Activated naive CD4-positive, alpha-beta T cell treated with anti-CD3 and anti-CD28 coated beads, Interleukin-2, amount 10 ng/mL, durations not matched to agents 7 days and 5 days (primary cell): ENCODE measurements at places on chromosomes 4 and X.

DNA sequence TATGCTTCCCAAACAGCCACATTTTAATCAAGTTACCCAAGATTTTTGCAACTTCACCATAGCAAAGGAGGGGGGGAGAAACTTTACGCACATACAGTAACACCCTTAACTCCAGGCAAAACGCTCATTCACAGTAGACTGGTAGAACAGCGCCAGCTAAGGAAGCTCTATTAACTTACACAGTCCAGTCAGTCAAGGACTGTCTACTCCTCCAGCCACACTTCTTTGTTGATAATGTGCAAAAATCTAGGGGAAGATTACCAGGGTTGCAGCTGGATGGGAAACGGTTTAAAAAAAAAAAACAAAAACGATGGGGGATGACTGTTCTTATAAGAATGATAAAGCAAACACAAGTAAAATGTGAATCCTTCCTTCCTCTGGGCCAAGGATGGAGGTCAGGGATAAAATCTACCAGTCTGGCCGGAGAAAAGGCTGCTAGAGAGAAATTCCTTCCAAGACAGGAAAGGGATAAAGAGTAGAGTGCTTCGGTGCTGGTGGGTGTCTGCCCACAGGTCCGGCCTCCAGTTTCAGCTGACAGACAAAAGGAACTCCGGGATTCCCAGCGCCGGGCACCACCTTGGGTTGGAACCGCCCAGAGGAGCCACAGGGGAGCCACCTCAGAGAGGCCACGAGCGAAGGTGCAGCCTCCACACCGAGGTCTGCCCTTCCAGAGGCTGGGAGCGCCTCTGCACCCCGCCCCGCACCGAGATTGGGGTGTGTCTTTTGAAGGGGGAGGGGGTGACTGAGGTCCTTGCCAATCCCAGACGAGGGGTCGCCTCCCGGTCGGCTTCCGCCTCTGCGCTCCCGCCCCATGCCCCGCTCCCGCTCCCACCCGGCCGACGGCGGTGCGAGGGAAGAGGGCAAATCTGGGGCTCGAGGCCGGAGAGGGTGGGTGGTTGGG lies 811 bp downstream of the ANKRD50 start:
- H3K27ac ChIP-seq, result no peak overlapping the region
- H3K27me3 ChIP-seq, result peaks cover 12% of the 10 kb centered on the region
- H3K4me3 ChIP-seq, result no peak overlapping the region
- peaks cover 9% of the 10 kb centered on the region for H3K4me1 ChIP-seq

DNA sequence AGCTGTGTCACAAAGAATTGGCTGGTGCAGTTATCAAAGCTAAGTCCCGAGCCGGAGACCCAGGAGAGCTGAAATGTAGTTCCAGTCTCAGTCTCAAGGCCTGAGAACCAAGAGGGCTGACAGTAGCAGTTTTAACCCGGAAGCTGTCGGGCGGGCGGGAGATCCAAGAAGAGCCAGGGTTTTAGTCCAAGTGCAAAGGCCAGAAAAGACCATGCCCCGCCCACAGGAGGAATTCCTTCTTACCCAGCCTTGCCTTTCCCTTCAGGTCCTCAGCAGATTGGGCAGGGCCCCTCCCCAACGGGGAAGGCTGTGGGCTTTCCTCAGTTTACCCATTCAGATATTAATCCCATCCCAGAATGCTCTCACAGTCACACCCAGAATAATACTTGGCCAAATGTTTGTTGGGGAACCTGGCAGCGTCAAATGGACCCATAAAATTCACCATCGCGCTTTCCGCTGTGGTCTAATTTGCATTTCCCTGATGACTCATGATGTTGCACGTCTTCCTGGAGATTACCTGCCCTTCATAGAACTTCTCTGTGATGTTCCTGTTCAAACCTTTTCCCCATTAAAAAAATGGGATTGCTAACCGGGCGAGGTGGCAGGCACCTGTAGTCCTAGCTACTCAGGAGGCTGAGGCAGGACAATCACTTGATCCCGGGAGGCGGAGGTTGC lies 16.2 kb downstream of the MAEA start:
- no peak overlapping the region for H3K4me3 ChIP-seq
- H3K27me3 ChIP-seq, result no peaks in the 10 kb centered on the region
- H3K27ac ChIP-seq, result peak overlapping the region; percentile 83
- H3K4me1 ChIP-seq, result peaks cover 57% of the 10 kb centered on the region
- DNase-seq, result peak; percentile 41

GRCh38 chrX:153379508-153379907 lies 21.6 kb downstream of the PNMA6E start:
- H3K36me3 ChIP-seq, result no peaks in the 10 kb centered on the region
- no peaks in the 10 kb centered on the region for H3K27me3 ChIP-seq
- DNase-seq, result no peak
- no peak overlapping the region for H3K27ac ChIP-seq
- no peaks in the 10 kb centered on the region for H3K4me1 ChIP-seq
- H3K4me3 ChIP-seq, result no peak overlapping the region

- no peaks in the 10 kb centered on the region for H3K4me1 ChIP-seq
- H3K36me3 ChIP-seq, result no peaks in the 10 kb centered on the region
- DNase-seq, result no peak
- H3K4me3 ChIP-seq, result no peak overlapping the region
- no peaks in the 10 kb centered on the region for H3K27me3 ChIP-seq
- H3K27ac ChIP-seq, result no peak overlapping the region
These were observed 500.2 kb downstream of the IDS start for GRCh38 chrX:149004936-149005335.

- no peak for DNase-seq
- H3K36me3 ChIP-seq, result no peaks in the 10 kb centered on the region
- no peaks in the 10 kb centered on the region for H3K4me1 ChIP-seq
- no peak overlapping the region for H3K27ac ChIP-seq
- H3K4me3 ChIP-seq, result no peak overlapping the region
These were observed 2384.1 kb downstream of the PCDH7 start for GRCh38 chr4:33104273-33104672.

DNA sequence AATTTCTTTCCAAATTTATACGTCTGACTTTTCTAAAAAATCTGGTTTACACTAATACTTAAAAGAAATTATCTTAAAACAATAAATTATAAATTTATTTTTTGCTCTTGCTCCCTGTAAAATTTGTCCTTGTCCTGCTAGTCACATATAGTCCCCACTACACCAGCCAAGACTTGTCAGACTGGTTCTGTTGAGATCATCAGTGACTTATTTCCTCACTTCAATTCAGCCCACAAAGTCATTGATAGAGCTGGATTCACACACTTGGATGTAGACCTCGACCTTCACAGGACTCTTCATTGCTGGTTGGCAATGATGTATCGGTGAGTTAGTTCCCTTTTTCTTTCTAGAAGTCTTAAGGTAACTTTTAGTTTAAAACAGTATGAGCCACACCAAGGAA lies at the start of gene TMPRSS11E:
TSS of gene TMPRSS11E (plus strand) at position 263 of the 400 bp plus-strand sequence. CDS start at position 313, 50 bp downstream.
- H3K27me3 ChIP-seq, result no peaks in the 10 kb centered on the region
- H3K4me1 ChIP-seq, result peaks cover 31% of the 10 kb centered on the region

DNA sequence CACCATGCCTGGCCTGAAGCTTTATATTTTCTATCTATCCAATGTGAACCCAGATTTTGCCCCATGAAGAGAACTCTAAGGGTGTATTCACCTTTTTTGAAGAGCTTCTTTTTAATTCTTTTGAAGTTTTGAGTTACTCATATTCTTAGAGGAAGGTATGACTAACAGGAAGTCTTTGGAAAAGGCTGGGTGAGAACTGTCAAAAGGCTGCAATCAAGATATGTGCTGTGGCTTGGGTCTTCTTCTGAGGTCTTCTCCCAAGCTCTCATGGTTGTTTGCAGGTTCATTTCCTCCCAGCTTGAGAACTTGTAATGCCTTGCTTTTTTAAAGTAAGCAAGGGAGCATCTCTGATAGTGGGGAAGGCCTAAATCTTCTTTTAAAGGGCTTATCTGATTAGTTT lies 3.1 kb upstream of the C4orf17 start:
- DNase-seq, result peak; percentile 52
- H3K27ac ChIP-seq, result peak overlapping the region; percentile 89
- H3K27me3 ChIP-seq, result no peaks in the 10 kb centered on the region
- no peak overlapping the region for H3K4me3 ChIP-seq
- H3K36me3 ChIP-seq, result no peaks in the 10 kb centered on the region
- H3K4me1 ChIP-seq, result peaks cover 37% of the 10 kb centered on the region

DNA sequence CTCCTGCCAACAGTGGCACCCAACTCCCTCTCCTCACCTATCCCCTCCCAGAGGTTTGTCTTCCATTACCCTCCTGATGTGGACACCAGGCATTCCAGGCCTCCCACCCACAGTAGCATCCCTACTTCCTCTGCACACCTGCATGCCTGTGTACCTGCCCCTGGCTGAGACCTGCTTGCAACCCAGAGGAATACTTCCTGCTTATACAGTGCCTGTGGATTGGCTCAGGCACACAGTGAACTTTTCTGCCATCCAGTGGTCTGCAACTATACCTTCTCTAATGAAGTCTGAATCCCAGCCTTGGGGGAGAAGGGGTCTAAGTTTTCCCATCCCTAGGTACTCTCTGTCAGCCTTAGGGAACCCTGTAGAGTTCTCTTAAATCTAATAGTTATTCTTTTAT lies 169.9 kb downstream of the IQCM start:
- no peak overlapping the region for H3K27ac ChIP-seq
- no peaks in the 10 kb centered on the region for H3K27me3 ChIP-seq
- no peaks in the 10 kb centered on the region for H3K4me1 ChIP-seq
- H3K4me3 ChIP-seq, result no peak overlapping the region

- no peak overlapping the region for H3K4me3 ChIP-seq
- H3K36me3 ChIP-seq, result no peaks in the 10 kb centered on the region
These were observed 26.4 kb upstream of the MED14 start for GRCh38 chrX:40761762-40762161.

DNA sequence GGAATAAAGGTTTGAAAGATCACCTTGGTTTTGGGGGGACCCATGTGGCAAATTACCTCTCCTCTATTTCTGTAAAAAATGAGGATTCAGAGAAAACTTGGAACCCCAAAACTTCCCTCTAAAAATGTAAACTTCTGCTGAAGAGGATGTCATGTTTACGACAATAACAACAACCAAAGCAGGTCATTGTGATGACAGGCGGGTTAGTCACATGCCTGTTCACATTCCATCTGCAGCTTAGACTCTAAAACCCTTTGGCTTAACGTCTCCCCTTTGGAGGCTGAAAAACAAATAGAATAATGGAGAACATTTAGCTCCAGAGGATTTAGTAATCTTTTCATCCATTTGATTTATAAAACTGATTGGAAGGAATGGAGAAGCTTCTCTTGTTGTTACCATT lies 75.0 kb upstream of the FAM9C start:
- H3K4me3 ChIP-seq, result no peak overlapping the region
- DNase-seq, result no peak
- no peak overlapping the region for H3K27ac ChIP-seq
- H3K27me3 ChIP-seq, result no peaks in the 10 kb centered on the region
- peaks cover 19% of the 10 kb centered on the region for H3K36me3 ChIP-seq

- DNase-seq, result no peak
- no peak overlapping the region for H3K4me3 ChIP-seq
- no peaks in the 10 kb centered on the region for H3K36me3 ChIP-seq
- H3K4me1 ChIP-seq, result no peaks in the 10 kb centered on the region
These were observed 221.3 kb downstream of the STIM2 start for GRCh38 chr4:27081675-27082586.

DNA sequence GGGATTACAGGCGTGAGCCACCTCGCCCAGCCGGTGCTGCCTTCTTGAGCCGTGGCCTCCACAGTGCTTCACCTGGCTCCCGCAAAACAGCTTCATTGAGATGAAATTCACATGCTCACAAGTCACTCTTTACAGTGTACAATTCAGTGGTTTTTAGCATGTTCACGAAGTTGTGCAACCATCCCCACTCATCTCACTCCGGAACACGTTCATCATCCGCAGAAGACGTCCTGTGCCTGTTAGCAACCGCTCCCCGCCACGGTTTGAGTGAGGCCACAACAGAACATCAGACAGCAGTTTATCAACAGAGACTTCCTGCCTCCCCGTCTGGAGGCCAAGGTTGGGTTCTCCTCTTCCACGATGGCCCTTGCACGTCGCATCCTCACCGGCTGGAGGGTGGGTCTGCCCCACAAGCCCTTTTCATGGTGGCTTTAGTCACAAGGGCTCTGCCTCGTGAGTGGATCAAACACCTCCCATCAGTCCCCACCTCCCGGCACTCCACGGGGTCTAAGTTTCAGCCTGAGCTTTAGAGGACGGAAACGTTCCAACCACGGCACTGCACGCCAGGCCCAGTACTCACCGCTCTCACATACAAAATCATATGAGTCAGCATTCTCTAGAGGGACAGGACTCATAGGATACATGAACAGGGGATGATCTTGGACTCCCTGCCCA lies 29.6 kb upstream of the SPON2 start:
- H3K4me1 ChIP-seq, result peaks cover 54% of the 10 kb centered on the region
- peak; percentile 89 for DNase-seq
- peak overlapping the region; percentile 100 for H3K27ac ChIP-seq
- H3K27me3 ChIP-seq, result peaks cover 1% of the 10 kb centered on the region
- H3K4me3 ChIP-seq, result peak overlapping the region; percentile 84
- peaks cover 15% of the 10 kb centered on the region for H3K36me3 ChIP-seq

GRCh38 chr4:76296286-76296820 lies 10.2 kb upstream of the STBD1 start:
- H3K4me3 ChIP-seq, result no peak overlapping the region
- peaks cover 16% of the 10 kb centered on the region for H3K27me3 ChIP-seq
- H3K27ac ChIP-seq, result no peak overlapping the region
- H3K4me1 ChIP-seq, result peaks cover 17% of the 10 kb centered on the region

GRCh38 chrX:50075630-50076339 lies 125.0 kb downstream of the AKAP4 start:
- H3K4me3 ChIP-seq, result no peak overlapping the region
- no peaks in the 10 kb centered on the region for H3K36me3 ChIP-seq
- H3K27ac ChIP-seq, result no peak overlapping the region
- DNase-seq, result no peak
- no peaks in the 10 kb centered on the region for H3K27me3 ChIP-seq

DNA sequence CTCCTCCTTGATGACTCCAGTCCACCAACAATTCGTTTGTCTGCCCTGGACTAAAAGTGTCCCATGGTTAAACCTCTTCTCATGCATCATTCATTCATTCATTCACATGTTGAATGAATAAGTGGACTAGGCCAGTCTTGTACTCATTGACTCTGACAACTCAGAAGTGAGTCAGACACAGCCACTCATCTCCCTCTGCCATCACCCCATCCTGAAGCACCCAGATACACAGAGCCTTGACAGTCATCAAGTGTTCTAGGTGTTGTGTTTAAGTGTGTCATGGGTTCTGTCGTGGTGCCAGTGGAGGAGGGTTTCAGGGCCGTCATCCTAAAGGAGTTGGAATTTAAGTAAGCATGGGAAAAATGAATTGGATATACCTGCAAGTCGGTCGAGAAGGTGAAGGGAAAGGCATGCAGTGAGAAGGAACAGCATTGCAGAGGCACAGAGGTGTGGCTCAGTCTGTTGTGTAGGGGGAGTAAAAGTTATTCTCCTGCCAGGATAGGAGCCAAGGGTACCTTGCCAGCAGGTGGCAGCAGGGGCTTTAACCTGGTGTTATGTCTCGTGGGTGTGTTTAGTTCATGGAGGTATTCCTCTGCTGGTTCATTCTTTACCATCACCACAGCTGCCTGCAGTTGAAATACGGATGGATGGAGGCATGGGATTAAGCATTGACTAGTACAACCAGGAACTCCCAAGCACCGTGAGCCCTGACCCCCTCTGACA lies 18.3 kb downstream of the MAGED2 start:
- H3K4me3 ChIP-seq, result no peak overlapping the region
- H3K27me3 ChIP-seq, result peaks cover 5% of the 10 kb centered on the region
- no peak overlapping the region for H3K27ac ChIP-seq
- no peaks in the 10 kb centered on the region for H3K4me1 ChIP-seq
- H3K36me3 ChIP-seq, result no peaks in the 10 kb centered on the region
- peak; percentile 39 for DNase-seq

GRCh38 chr4:21858971-21859370 lies 89.6 kb downstream of the KCNIP4 start:
- H3K27me3 ChIP-seq, result no peaks in the 10 kb centered on the region
- no peaks in the 10 kb centered on the region for H3K4me1 ChIP-seq
- no peak overlapping the region for H3K4me3 ChIP-seq
- no peak overlapping the region for H3K27ac ChIP-seq
- no peaks in the 10 kb centered on the region for H3K36me3 ChIP-seq
